ENCODE measurements at places on chromosomes 3 and 15.

- DNase-seq, result no peak
These were observed 311.7 kb downstream of the SATB1 start for GRCh38 chr3:18113417-18113816.

GRCh38 chr3:88025001-88025552 lies 33.7 kb downstream of the CGGBP1 start:
- no peak for DNase-seq

DNA sequence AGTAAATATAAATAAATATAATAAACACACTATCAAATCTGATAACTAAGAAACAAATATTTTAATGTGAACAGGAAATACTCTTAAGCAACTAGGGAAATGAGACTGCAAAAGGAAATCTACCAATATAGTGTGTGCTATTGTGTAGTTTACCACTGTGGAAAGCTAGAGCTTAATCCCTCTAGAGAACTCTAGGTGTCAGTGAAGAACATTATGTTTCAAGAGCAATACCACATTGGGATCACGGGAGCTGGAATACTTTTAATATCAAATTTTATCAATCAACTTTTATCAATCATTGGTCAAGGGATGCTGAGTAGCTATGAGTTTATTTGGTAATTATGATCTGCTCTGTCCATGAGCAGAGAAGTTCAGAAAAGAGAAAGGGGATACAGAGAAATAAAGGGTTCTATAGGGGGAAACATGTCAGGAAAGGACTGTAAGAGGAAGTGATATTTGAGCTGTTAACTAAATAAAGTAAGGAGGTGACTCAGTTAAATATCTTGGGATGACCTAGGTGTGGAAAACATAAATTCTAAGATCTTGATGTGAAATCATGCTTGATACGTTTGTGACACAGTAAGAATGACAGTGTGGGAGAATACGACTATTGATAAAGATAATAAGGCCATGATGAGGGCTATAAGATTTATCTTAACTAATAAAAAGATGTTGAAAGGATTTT lies 762.2 kb upstream of the ALCAM start:
- no peak for DNase-seq

DNA sequence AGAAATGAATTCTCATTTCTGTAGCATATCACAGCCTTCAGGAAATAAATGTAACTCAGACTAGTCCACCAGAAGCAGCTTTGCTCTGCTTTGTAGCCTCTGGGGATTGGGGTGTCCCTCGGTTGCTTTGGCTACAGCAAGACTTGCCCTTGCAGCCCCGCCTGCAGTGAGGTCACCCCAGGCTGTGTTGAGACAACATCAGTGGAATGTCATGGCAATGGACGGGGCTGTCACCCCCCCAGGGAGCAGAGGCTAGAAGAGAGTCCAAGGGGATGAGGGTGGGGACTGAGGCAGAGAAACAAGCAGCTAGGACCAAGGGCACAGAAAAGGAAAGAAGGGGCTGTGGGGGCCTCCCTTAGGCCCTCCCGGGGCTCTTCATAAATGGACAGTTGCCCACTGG lies 854 bp downstream of the CLEC3B start:
- no peak for DNase-seq

- no peak for DNase-seq
These were observed 1001.1 kb upstream of the EPHA6 start for GRCh38 chr3:95813244-95813643.

DNA sequence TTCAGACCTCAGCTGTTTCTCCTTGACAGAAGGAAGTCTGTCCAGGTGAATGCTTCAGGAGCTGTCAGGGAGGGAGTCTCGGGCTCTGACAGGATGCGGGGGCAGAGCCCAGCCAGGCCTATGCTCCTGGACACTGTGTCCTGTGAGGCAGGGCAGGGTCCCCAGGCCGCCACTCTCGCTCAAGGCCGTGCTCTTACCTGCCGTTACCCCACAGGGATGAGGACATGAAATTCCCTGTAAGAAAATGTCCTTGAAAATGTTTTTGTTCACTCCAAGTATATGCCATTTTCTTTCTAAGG lies 63.9 kb downstream of the BOC start:
- no peak for DNase-seq

DNA sequence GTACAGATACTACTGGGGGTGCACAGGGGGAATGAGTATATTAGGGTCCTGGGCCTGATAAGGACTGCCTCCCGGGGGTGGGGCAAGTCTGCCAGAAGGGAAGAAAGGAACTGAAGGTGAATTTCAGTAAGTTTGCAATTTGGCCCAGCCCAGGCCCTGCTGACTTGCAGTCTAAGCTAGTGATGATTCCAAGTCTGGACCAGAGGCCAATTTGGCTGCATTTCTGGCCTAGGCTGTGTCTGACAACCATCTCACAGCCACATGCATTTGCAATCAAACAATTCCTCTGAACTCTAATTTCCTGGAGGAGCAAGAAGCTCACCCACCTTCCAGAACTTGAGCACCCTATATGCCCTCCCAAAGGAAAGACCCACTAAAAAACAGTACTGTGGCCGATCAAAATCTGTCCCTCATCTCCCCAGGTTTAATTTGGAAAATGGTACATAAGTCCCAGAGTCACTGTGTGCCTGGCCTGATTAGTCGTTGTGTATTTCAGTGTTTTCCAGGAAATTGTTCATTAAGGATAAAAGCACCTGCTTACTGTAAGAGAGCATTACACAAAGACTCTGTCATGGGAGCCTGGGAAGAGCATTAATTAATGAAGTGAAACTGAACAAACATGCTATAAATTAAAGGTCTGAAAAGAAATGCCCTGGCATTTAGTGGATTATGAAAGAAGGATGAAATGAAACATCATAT lies 114.5 kb downstream of the MEGF11 start:
- DNase-seq, result no peak

DNA sequence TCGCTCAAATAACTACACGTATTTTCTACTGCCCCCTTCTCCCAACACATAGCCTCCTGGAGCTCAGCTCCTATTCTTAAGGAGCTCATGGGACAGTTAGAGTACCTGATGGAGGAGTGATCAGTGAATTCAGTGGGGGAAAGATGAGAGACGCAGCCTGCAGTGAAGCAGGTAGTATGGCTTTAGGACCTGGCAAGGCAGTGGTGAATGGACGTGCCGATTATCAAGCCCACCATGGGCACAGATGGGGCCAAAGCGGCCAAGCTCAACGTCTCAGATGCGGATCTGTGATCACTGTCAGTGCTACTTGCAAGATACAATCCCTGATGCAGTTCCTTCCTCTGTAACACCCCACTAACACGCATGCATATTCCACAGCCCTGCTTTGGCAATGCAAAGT lies 45.8 kb upstream of the ATP2B2 start:
- DNase-seq, result no peak

GRCh38 chr3:38105525-38105924 lies 31.4 kb downstream of the ACAA1 start:
- DNase-seq, result no peak

GRCh38 chr3:4841776-4842440 lies 137.3 kb upstream of the BHLHE40 start:
- no peak for DNase-seq

- DNase-seq, result no peak
These were observed 33.8 kb downstream of the FMN1 start for GRCh38 chr15:33160581-33161165.

DNA sequence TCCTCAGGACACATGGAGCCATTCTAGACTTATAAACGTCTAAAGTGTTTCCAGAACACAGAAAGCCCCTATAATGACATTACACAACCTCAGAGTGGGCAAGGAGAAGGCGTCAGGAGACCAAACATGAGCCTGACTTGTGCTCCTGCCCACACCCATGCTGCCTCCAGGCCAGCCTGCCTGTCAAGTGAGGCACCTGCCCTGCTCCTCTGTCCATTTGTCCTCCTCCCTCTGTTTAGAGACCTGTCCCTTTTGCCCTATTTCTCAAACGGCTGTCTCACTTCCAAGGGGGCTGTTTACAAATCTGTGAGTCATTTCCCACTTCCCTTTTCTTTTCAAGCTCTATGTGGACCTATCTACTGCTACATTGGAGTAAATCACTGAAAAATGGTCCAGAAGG lies 21.0 kb downstream of the ZDHHC3 start:
- DNase-seq, result no peak

DNA sequence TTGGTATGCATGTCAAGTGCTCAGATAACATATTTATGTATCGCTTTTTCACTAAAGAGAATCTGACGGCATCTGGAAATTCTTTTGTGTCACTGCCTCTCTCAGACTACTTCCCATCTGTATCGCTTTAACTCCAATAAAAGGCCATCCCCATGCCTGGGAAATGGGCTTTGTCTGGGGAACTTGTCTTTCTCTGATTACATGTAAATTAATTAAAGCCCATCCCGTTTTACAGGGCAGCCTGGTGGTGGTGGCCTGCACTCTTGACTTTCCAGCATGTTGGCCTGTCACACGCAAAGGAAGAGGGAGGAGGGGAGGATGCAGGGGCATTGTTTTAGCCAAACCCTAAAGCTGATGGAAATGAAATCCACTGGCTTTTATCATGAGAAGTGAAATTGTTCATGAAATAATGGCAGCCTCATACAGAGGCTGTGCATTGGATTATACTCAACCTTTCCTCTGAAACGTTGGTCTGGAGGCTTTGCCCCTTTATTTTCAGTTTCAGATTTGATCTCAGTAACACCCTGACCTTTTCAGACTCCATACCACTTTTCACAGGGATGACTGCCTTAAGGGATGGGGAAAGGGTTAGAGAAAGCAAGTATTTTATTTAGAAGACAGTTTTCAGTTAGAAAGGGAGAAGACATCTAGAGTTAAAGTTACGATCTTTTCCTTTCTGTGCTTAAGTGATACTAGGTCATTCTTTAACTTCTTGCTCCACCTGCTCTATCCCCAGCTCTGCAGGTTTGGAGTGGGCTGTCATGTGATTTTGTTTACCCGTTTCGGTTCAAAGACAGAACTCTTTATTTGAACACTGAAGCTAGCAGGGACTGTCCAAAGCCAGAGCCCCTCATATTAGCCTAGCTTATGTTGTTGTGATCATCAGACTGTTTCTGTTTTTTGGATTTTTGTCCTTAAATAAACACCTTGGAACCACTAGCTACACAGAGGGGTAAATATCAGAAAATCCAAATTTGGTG lies 94.6 kb upstream of the CTDSPL start:
- DNase-seq, result no peak

DNA sequence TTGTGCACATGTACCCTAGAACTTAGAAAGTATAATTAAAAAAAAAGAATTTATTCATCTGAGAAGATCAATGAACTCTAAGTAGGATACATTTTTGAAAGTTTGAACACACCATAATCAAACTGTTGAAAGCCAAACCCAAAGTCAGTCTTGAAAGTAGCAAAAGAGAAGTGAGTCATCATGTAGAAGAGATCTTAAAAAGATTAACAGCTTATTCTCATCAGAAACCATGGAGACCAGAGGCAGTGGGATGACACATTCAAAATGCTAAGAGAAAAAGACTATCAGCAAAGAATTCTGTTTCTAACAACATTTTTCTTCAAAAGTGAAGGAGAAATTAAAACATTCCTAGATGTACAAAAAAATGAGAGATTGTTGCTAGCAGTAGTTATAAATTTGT lies 60.7 kb downstream of the TIMP4 start:
- no peak for DNase-seq

GRCh38 chr3:123685780-123686179 lies 100.9 kb upstream of the HACD2 start:
- no peak for DNase-seq

DNA sequence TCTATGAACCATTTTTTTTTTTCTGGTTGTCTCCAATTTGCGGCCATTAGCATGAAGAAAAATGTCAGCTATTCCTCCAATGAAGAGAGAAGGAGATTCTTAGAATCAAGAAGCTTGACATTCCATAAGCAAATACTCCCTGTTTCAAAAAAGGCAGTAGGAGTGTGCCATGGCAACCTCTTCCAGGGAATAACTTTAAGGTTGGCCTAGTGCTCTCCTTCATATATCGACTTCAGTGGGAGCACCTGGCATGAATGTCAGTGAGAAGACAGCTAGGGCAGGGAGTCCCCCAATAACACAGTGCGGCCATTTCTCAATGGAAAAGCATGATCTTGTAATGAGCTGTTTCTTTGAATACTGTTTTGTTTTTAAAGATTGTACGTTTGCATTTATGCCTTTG lies 493.0 kb upstream of the ATP11B start:
- no peak for DNase-seq

DNA sequence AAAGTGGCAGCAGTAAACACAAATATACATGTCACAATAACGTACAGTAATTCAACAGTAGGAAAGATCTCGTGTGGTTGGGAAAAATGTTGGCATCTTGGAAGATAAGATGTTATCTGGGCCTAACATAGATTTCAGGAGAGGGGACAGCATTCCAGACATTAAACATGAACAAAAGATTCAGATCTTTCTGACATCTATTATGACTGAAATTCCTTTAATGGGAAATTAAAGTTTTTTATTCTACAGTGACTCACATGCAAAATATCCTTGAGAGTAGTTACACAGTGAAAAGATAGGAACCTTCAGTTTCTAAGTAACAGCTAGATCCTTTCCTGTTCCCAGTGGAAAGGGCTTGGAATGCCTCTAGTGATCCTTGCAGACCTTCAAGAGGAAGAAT lies 9.2 kb downstream of the NDUFB5 start:
- no peak for DNase-seq

- no peak for DNase-seq
These were observed 21.6 kb downstream of the PDIA5 start for GRCh38 chr3:123088387-123088786.

- DNase-seq, result no peak
These were observed 20.6 kb downstream of the MYH15 start for GRCh38 chr3:108489776-108490175.

GRCh38 chr3:149971403-149972075 lies 844 bp upstream of the PFN2 start:
- peak; percentile 12 for DNase-seq

GRCh38 chr15:29756358-29757267 lies 65.7 kb downstream of the TJP1 start:
- DNase-seq, result no peak

- DNase-seq, result no peak
These were observed 327.1 kb downstream of the KBTBD8 start for GRCh38 chr3:67325231-67325630.

- DNase-seq, result no peak
These were observed 113.8 kb downstream of the IQSEC1 start for GRCh38 chr3:12959410-12959809.
